ENCODE measurements at places on chromosomes 6 and 20.

- DNase-seq = peak; percentile 19
These were observed 39.0 kb downstream of the GMPR start for GRCh38 chr6:16277101-16277981.

GRCh38 chr6:94464018-94464510 is 1044.7 kb upstream of the EPHA7 start:
- DNase-seq = no peak

DNA sequence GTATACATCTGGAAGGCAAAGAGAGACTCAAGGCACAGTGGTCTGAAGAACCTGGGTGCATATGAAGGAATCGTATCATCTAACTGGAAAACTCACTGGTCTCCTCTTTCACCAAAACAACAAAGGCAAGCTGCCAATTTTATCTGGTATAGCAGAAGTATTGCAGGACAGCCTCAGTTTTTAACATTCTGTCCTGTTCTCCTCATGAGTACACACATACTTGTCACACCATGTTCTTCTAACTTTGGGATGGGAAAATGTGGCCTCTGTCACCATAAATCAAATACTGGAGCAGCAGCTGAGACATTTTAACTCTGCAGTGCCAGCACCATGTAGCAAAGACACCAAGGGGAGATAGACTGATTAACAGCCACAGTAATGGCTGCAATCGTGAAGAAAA is 199.1 kb upstream of the CNR1 start:
- no peak for DNase-seq

- no peak for DNase-seq
These were observed 24.9 kb downstream of the ZNF334 start for GRCh38 chr20:46488451-46488850.

DNA sequence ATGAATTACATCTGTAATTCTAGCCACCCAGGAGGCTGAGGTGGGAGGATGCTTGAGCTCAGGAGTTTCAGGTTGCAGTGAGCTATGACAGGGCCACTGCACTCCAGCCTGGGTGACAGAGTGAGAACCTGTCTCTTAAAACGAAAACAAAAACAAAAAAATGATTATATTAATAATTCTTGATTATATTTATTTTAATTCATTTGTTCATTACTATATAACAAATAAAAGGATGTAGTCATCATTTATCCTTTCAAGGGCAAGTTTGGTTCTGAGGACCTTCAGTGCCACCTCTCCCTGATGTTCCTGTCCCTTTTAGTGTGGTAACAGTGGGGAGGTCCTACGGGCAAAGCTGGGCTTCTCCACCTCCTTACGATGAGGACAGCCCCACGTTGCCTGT is 167.1 kb upstream of the SCGN start:
- no peak for DNase-seq

GRCh38 chr6:135922174-135922573 is 70.7 kb downstream of the PDE7B start:
- no peak for DNase-seq

DNA sequence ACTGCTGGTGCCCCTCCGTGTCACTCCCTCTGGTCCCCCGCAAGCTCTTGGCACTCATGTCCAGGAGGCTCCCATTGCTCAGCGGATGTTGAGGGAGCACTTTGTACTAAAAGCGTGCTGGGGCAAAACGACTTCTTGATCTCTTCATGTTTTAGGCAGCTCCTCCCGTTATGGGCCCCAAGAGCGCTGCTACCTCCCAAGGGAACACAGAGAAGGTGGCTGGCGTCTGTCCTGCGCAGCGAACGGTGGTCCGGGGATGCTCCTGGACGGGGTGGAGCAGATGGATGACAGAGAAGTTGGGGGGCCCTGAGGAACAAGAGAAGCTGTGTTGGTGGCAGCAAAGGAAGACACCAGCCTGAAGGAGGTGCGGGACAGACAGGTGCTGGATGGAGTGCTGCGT is 99.8 kb downstream of the TMEM242 start:
- DNase-seq = no peak

DNA sequence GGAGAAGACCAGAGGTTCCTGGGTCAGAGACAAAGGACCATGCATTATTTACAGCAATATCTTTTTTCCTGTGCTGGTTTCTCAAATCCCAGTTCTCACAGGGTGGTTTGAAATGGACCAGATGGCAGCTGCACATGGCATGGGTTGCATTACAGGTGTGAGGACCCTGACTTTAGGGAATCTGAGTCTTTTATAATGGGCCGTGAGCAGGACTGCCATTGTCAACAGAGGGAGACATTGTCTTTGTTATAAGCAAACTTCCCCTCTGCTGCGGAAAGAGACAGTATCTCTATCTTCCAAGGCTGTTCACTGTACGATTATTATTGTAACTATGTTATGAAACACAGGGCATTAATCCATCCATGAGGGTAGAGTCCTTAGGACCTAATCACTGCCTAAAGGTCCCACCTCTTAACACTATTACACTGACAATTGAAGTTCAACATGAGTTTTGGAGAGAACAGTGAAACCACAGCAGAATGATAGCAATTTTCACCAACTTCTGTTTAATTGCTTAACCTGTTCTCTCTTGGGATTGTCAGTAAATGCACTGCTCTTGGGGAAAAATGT is 156.1 kb upstream of the AGPAT4 start:
- DNase-seq = no peak

- no peak for DNase-seq
These were observed 157.3 kb downstream of the DTNBP1 start for GRCh38 chr6:15505463-15505918.

- no peak for DNase-seq
These were observed 611.2 kb downstream of the UTRN start for GRCh38 chr6:144896289-144896688.

- no peak for DNase-seq
These were observed 48.8 kb downstream of the CTCFL start for GRCh38 chr20:57476084-57476526.

DNA sequence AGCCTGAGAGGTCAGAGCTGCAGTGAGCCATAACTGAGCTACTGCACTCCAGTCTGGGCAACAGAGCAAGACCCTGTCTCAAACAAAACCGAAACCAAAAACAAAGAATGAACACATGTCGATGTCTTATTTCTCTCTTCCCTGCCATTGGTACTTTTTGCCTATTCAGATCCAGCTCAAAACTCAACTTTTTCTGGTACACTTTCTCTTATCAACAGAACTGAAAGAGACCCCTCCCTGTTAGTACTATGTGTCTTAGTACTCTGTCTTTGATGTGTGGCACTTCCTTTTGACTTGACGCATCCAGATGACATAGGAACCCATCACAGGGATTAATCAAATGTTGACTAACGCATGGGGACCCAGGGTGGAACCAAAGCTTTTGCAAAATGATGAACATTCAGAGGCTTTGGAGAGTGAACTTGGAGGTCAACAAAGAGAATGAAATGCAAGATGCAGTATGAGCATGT is 44.8 kb downstream of the AKAP12 start:
- DNase-seq = no peak

DNA sequence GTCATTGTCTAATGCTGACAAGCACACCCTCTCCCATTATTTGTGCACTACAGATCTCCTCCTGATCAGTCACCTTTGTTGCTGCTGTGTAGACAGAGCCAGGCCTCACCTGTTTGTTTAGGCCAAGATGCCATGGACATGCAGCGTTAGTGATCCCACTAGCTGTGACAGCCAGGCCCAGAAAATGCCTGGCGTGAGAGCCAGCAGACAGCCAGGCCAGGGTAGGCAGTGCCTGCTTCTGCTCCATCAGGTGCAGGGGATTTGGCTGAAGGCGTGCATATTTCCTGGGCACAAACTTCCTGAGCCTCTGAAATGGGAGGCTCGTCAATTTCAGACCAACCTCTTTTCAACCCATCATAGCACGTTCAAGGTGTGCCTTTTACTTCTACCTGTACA is 27.3 kb downstream of the MANBAL start:
- no peak for DNase-seq

- no peak for DNase-seq
These were observed 19.8 kb downstream of the HLA-E start for GRCh38 chr6:30508890-30509736.

DNA sequence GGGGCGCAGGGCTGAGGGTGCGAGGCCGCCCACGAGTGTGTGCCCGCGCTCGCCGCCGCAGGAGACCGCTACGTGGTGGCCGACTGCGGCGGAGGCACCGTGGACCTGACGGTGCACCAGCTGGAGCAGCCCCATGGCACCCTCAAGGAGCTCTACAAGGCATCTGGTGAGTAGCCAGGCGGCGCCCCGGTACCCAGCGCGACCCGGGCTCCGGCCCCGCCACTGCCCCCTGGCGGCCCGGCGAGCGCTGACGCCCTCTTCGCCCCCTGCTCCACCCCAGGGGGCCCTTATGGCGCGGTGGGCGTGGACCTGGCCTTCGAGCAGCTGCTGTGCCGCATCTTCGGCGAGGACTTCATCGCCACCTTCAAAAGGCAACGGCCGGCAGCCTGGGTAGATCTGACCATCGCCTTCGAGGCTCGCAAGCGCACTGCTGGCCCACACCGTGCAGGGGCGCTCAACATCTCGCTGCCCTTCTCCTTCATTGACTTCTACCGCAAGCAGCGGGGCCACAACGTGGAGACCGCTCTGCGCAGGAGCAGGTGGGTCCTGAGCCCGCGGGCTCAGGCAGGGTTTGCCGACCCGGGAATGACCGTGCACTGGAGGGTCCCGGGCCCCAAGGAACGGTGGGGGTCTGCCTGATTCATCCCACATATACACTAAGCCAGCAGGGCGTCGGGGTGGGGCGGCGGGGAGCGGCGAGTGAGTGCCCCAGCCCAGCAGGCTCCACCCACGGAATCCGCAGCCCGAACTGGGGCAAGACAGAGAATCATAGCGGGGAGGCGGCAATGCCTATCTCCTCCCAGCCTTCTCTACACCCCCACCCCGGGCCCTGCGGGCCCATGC is 17.4 kb downstream of the HSPA12B start:
- DNase-seq = peak; percentile 68

DNA sequence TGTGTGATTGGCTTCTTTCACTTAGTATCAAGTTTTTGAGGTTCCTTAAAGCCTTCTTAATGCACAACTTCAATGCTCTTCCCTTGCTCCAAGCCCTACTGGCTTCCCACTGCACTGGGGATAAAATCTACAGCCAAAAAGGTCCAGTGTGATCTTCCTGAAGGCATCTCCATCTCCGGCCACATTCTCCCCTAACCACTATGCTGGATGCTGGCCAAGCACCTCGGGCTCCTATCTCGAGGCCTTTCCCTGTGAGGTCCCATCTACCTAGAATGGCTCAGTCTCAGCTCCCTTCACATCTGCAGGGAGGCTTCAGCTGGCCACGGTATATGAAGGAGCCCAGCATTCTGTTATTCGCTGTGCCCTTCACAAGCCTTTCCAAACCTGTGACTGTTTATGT is 48.1 kb downstream of the CNKSR3 start:
- DNase-seq = no peak

DNA sequence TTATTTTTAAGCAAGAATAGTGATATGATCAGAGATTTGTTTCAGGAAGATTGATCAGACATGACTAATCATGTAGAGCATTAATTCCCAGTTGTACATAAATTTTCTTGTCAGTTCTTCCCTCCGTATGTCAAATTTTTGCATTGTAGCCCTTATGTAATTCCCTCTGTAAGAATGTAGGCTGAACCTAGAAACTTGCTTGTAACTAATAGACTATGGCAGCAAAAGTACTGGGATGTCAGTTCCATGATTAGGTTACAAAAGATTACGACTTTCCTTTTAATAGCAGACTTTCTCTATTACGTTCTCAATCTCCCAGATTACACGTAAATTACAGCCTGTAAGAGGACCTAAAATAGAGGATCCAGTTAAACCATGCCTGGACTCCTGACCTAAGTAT is 79.4 kb upstream of the EPHA7 start:
- DNase-seq = no peak

GRCh38 chr20:58677808-58678207 is 14.8 kb upstream of the NPEPL1 start:
- DNase-seq = no peak

DNA sequence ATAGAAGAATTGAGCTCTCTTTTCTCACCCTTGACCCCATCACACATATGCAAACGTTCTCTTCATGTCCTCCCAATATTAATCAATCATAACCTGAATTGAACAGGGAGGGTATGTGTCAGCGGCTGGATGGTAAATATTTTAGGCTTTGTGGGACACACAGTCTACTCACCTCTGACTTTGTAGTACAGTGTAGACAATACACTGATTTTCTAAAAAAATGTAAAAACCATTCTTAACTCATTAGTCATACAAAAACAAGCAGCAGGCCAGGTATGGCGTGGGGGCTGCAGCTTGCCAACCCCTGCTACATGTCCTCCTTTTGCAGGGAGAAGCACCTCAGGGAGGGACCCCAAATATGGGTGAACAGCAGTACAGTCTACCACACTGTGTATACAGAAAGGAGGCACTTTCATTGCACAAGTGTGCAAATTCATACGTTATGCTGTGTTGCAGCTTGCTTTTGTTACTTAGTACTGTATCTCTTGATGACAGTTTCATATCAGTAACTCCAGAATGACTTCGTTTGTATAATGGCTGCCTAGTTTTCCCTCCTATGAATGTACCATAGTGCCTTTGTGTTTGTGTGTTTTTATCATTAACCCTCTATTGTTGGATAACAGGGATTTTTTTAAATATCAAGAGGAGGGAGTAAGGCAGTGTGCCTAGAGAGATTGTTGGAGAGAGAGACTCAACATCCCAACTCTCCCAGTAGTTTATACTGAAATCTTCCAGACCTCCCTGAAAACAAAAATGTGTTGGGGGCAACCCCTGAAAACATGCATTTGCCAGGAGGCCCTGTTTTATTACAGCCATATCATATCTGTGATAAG is 214.3 kb downstream of the ZMYND8 start:
- no peak for DNase-seq

DNA sequence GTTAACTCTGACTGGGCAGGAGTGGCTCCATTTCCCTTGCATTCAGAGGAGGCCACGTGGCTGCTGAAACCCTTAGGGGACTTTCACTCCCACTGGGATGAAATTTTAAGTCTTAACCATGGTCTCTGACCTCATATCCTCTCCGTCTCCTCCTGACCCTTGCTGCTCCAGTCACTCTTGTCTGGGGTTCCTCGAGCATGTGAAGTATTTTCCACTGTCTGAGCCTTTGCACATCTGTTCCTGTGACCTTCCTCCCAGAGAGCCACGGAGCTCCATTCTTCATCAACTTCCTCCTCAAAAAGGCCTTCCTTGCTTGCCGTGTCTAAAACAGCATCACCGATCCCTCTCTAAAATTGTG is 153.0 kb upstream of the UST start:
- DNase-seq = no peak

All from neural crest cell (in vitro differentiated cells).